Fibroblast of the conjunctiva (primary cell): ENCODE measurements at places on chromosomes 2 and 18.
A peak's percentile ranks its signal among the peaks of the same experiment; 100 is the strongest.

DNA sequence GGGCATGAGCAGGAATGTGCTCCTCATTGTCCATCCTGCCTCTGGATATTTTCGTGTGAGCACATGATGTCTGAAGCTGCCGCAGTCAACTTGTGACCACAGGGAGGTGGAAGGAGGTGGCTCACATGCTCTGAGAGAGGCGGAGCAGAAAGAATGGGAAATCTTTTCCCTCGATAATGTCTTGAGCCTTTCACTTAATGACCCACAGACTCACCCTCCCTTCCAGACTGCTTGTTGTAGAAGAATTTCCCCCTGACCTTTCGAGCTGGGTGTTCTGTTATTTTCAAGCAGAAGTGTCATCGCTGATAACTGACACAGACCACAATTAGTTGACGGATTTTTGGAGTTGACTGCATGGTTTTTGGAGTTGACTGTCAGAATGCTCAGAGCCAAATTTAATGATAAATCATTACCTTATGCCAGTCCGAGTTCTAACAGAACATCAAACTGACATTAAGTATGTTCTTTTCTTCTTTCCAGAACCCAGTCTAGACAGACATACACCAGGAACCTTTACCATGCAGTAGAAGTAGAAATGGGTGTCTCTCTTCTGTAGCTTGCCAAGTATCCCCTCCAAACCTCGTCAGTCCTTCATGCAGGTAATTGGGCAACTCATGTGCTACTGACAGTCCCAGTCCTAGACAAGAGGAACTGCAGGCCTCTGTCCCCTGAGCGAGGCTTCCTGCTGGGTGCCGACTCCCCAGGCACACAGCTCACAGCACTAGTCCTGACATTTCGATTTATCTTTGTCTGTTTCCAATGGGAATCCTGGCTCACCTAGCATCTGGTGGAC, 29.4 kb upstream of the RTTN start:
- no peak for DNase-seq

GRCh38 chr2:1714291-1715064, 29.8 kb downstream of the PXDN start:
- DNase-seq: no peak

- DNase-seq: no peak
Measured at GRCh38 chr2:112881217-112881985, 29.6 kb upstream of the IL37 start.

GRCh38 chr2:108933691-108934117, 55.3 kb downstream of the EDAR start:
- no peak for DNase-seq

- DNase-seq: no peak
Measured at GRCh38 chr2:7992612-7993602, 688.9 kb upstream of the ID2 start.

DNA sequence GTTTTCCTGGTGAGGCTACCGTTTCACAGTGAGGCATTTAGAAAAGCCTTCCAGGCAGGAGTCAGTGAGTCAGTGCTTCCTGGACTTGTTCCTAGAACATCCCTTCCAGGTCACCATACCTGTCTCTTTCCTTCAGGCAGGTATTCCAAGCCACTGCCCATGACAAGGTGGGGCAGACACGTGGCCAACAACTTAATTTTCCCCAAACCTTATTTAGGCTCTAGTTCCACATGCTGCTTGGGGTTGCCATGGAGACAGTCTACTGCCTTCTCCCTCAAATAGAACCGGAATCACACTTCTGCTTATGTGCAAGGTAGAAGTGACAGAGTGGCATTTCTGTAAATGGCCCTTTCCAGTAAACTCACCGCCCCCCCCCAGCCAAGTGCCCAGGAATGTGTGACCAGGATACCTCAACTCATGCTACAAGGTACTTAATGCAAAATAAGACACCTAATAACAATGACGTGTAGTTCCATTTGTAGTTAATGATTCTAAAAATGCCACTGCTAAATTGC, 258.3 kb downstream of the PRKCE start:
- no peak for DNase-seq

- DNase-seq: no peak
Measured at GRCh38 chr2:187617120-187617519, 62.9 kb upstream of the TFPI start.

- DNase-seq: no peak
Measured at GRCh38 chr2:231617059-231617926, 24.6 kb downstream of the TEX44 start.

DNA sequence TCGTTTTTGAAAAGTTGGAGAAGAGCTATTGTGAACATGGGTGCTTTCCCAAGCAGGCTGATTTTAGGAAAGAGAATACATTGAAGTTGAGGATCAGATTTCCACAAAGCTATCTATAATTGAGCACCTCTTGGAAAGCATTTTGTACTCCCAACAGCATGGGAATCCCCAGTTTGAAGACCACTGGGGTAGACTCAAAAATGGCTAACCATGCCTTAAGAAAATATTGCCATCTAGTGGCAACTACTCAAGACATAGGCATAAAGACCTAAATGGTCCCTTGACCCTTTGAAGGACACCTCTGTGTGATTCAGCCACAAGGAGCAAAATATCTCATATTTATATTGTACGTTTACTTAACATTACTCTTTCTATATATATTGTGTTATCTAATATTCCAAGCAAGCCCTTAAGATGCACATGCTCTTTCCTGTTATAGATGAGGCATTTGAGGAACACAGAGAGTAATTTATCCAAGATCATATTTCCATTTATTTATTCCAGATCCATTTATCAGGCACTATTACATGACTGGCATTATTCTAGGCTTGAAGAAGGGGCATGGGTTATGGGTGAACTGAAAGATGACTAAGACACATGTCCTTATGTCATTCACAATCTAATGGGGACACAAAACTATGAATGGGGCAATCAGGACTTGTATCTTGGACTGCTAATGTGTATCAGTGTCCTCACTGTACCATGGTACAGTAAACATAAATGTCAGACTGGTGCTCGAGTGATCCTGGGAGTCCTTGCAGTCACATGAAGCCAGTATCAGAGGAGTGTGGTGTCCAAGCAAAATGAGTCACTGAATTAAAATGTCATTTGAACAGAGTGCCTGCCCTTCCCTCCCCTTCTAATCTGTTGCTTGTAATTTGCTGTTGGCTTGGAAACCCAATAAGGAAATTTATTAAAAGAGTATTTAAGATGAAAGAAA, 121.0 kb upstream of the XPO1 start:
- peak; percentile 36 for DNase-seq

DNA sequence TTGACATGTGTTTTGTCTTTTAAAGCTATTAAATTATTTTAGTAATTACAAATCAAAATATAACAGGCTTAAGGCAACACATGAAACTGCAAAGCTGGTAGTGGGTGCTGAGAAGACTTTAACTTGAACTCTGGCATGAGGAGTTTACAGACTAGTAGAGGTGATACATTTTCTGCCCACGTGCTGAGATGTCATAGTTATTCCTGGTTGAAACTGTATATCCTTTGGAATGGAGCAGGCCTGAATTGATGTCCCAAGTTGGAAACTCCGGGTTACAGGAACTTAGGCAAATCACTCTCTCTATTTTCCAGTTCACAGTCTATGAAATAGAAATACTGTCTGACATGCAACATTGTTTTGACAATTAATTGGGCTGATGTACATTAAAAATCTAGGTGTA, 177.1 kb upstream of the NOL4 start:
- no peak for DNase-seq

DNA sequence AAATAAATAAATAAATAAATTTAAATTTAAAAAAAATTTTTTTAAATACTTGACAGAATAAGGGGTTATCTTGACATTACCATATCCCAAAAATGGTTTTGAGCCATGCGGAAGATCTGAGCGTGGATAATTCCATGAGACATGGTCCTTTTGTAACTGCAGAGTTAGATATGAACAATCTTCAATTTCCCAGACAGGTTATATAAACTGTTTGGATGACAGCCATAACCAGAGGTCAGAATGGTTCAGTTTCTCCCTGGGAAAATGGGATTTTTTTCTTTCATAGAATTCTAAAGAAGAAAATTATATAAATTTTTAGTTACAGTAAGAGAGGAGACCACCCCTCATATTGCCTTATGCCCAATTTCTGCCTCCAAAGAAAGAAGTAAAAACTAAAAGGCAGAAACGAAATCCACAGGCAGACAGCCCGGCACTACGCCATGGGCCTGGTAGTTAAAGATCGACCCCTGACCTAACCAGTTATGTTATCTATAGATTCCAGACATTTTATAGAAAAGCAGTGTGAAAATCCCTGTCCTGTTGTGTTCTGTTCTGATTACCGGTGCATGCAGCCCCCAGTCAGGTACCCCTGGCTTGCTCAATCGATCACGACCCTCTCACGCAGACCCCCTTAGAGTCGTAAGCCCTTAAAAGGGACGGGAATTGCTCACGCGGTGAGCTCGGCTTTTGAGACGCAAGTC, 3.0 kb downstream of the GALM start:
- DNase-seq: no peak

DNA sequence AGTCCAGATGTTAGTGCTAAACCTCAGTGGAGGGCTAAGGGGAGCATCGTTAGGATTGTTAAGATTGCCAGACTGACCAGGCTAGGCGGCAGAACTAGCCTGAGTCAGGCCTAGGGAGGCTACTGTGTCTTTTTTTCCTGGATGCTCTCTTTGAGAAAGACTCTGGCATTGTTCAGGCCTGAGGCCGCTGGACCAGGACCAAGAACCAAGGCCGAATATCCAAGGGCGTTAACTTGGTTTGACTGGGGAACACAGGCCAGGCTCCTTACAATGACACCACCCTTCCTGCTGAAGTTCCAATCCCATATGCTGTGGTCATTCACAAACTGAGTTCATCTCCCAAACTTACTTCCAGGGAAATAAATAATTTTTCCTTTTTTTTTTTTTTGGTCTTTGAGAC, 10.6 kb downstream of the HTRA2 start:
- DNase-seq: no peak

DNA sequence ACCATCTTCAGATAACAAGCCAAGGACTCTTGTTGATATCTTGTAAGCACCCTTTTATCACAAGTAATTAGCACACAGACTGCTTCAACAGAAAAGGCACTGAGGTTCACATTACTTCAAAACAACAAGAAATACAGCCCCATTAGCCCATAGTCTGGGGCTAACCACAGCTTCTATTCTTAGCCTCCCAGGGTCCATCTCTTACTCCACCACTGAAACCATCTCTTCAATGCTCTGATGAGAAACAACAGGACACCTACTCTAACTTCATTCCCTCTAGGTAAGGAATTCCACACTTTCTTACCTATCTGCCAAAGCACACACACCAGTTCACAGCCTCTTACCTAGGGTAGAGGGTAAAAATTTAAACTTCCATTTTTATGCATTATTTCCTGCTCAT, 26.4 kb upstream of the CYTIP start:
- DNase-seq: no peak

- peak; percentile 31 for DNase-seq
Measured at GRCh38 chr2:95760806-95761525, 169.2 kb downstream of the TRIM43 start.

DNA sequence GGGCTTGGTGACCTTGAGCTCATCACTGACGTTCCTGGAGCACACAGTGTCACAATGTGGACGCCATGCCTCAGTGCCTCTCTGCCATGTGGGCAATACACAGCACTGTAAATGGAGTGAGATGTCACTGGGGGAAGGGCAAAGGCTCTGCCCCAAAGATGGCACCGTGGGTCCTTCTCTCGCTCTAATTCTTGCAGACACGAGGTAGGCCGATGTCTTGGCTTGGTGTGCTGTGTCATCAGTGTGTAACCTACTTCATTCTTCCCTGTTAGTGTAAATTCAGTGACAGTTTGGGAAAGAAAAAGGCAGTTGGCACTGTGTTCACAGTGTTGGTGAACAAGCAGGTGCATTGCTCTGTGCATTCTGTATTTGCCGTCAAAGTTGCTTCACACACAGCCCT, 309.3 kb upstream of the MYT1L start:
- no peak for DNase-seq

DNA sequence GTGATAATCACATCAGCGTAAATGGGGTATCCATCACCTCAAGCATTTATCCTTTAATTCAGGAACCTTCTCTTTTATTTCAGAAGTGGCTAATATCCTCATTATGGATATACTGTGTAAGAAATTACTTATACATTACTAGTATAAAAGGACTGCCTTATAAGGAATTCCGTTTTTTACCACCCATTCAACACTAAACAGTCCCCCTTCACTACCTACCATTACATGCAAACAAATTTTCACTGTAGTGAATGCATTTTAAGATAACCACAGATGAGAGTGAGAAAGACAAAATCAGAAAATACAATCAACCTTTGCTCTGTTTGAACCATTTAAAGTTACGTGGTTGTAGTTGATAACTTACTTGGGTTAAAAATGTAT, 551.2 kb downstream of the RNF144A start:
- DNase-seq: no peak

GRCh38 chr2:216525972-216526371, 27.3 kb downstream of the RPL37A start:
- no peak for DNase-seq

GRCh38 chr2:236675051-236675450, 105.4 kb downstream of the ACKR3 start:
- DNase-seq: no peak

- DNase-seq: no peak
Measured at GRCh38 chr2:104289651-104290565, 564.0 kb upstream of the POU3F3 start.

DNA sequence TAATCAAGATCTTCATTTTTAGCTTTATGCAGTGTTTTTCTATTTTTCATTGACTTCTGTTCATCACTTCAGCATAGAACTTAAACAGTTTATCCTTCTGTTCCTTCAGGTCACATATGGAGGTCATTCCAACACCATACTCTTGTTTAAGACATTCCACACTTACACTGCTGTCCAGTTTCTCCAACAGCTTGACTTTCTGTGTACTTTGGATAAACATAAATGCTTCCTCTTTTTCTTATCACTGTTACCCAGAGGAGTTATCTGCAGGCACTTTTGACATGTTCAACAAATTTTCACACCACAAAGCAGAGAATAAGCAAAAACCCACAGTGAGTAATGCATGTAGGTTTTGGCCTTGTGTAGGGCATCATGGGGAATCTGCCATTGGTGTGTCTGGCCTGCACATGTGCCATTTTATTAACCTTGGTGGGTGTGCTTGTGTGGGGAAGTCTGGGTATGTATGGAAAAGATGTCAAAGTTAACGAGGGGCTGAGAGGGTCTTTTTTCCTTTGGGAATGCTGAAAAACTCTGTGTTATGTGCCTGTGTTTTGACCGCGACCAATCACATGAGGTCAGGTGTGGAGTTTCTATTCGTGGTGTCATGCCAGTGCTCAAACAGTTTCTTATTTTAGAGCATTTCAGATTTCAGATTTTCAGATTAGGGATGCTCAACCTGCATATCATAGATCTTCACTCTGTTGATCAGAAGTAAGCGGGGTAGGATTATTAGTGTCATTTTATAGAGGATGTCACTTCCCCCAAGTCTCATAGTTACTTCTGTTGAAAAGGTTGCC, 53.9 kb upstream of the ACVR1 start:
- DNase-seq: no peak

GRCh38 chr2:62219407-62220159, 23.7 kb downstream of the B3GNT2 start:
- no peak for DNase-seq

- DNase-seq: no peak
Measured at GRCh38 chr2:234305846-234306245, 191.0 kb downstream of the ARL4C start.

GRCh38 chr2:191041418-191042161, 27.6 kb upstream of the STAT1 start:
- DNase-seq: no peak
